ENCODE measurements at places on chromosomes 7 and 10. TPM values are rescaled to one million over a fixed set of nuclear protein-coding genes. Genes with fewer than 3 reads are reported as not detected.

The MMD2 gene
- 0.24 TPM for polyA plus RNA-seq

The SH2D4B gene
- 0.01 TPM for polyA plus RNA-seq

DNA sequence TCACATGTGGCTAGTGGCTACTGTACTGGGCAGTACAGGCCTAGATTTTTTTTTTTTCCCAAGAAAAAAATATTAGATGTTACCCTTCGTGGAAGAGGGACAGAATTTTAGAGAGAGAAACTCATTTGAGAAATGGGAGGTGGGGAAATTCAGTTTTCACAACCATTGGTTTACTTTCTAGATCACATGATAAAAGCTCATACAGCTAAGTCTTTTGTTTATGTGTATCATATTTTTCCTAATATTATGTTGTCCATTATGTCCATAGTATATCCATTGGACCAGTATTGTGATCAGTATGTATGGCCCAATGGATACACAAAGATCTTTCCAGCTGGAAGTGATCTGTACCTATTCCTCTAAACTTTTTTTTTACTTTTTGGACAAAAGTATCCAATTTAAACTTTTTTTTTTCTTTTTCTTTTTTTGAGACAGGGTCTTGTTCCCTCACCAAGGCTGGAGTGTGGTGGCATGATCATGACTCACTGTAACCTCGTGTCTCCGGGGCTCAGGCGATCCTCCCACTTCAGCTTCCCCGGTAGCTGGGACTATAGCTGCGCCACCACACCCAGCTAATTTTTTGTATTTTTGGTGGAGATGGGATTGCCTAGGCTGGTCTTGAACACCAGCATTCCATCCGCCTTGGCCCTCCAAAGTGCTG, 4.1 kb downstream of the CALU start:
- no peak for DNase-seq

- no peak for DNase-seq
Observed at GRCh38 chr7:118158766-118159165, 25.2 kb upstream of the LSM8 start.

GRCh38 chr10:88991161-88991898, 732 bp downstream of the FAS start:
- DNase-seq, result peak; percentile 46

DNA sequence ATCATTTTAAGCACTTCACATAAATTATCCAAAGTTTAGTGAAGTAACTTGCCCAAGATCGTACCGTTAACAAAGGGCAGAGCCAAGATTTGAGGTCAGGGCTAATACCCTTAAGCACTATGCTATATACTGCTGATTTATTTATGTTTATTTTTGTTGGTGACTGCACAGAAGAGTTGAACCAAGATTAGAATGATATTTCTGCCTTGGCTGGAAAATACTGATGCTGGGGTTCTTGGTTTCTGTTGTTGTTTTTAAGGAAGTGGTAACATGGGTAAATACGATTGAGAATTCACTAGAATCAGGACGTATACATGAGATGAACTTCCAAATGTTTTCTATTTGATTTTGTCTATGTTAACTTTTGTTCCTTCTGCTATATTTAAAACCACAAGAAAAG, 9.3 kb downstream of the ADD3 start:
- no peak for DNase-seq

- DNase-seq, result no peak
Observed at GRCh38 chr7:132639983-132640382, 63.7 kb upstream of the PLXNA4 start.

- no peak for DNase-seq
Observed at GRCh38 chr7:21429021-21429420, 1.1 kb downstream of the SP4 start.

GRCh38 chr10:107496594-107496993, 332.1 kb upstream of the SORCS1 start:
- no peak for DNase-seq
